Epithelial cell of proximal tubule (primary cell): ENCODE measurements at places on chromosomes 7 and 10.

GRCh38 chr7:101792051-101792681 is 25.3 kb upstream of the CUX1 start:
- peak; percentile 78 for DNase-seq

DNA sequence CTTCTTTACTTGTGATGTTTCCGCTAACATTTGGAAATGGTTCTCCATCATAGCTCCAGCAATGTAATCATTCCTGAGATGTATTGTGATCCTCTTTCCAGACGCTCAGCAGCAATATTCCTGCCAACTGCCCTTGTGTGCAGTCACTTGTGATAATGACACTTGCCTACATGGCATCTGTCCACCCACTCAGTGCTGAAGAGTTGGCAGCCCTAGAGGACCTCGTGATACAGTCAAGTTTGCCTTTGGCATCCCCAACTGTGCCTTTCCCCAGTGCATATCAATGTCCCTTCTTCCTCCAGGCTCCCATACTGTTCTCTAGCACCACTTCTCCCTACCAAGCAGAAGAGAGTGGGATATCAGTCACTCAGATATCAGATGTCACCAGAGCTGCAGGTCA is 64.9 kb downstream of the MYOF start:
- no peak for DNase-seq

- no peak for DNase-seq
These were observed 1.1 kb downstream of the RADIL start for GRCh38 chr7:4882169-4883032.

DNA sequence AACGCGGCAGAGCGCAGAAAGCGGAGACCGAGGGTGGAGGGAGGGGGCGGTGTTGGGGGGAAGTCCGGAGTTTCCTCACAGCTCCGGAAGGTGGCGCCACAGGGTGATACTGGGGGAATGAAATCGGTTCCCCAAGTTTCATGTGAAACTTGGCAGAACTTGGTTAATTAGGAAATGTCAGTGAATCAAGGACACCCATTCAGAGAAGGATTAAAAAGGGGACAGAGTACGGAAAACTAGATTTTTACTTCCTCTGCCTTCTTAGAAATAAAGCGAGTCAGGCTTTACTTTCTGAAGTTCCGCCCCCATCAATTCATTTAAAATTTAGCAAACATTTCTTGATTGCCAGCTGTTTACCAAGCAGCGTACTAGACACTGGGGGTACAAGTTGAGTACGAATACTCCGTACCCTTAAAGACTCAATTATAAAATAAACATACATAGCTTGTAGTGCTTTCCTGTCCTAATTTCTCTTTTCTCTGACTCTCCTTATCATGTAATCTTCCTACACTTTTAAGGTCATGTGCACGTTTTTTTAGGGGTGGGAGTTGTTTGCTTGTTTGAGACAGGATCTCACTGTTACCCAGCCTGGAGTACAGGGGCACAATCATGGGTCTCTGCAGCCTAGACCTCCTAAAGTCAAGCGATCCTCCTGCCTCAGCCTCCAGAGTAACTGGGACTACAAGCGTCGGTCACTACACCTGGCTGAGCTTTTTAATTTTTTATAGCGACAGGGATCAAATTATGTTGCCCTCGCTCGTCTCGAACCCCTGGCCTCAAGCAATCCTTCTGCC is 644 bp upstream of the ABI1 start:
- no peak for DNase-seq

GRCh38 chr10:92914478-92915325 is 66.4 kb downstream of the EXOC6 start:
- peak; percentile 4 for DNase-seq
